ENCODE measurements at places on chromosomes 6 and 20.

- DNase-seq = no peak
Measured at GRCh38 chr6:1703091-1703855, 93.6 kb downstream of the FOXC1 start.

- DNase-seq = peak; percentile 33
Measured at GRCh38 chr6:13445005-13445743, 42.2 kb downstream of the GFOD1 start.

DNA sequence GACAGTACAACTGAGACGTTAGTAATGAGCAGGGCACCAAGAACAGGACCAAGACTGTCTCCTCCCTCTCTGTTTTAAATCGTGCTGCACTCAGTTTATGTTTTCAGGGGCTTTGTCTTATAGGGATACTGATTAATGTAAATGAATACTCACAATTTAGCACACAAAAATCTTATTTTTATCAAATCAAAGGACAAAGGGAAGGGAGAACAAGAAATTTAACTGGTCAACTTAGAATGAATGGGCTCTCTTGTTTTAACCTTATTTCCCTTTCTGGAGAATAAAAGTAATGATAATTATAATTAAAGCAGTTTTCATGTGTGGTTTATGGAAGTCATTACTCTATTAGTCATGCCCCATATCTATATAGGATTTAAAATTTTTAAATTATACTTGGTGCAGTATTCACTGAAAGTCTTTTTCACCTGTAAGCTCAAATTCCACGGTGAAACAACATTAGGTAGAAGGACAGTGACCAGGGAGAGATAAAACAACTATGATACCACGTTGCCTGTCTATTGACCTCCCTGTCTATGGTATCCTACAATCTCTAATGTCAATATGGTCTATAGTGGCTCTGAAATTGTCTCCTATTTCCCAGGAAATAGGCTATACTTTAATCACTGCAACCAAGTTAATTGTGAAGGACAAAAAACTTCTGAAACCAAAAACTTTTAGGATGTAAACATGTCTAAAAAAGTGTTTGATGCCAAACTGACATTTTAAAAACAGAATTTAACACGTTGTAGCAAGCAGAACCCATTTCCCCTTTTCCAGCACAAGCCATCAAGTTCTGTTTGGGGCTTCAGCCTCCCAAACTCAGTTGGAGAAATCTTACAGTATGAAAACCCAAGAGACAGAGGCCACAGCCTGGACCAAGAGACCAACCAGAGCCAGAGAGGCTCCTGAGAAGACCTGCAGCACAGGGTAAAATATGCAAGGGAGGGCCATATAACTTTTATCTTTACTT is 15.0 kb downstream of the ELOVL5 start:
- no peak for DNase-seq

DNA sequence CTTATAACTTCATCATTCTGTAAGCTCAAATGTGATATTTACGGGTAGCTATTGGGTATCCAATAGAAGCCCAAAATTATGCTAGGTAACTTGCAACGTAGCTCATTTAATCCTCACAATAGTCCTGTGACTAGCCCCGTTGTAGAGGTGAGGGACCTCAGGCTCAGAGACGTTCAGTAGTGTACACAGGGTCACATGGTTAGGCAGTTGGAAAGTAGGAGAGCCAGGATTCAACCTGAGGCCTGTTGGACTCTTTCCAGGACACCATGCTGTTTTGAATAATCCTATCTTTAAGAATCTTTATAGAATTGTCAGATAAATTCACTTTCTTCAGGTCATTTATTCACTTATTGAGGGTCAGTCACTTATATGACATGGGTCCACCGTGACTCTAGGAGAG is 9.2 kb upstream of the ELOVL2 start:
- no peak for DNase-seq

- no peak for DNase-seq
Measured at GRCh38 chr20:35648836-35649235, 15.9 kb downstream of the CPNE1 start.

DNA sequence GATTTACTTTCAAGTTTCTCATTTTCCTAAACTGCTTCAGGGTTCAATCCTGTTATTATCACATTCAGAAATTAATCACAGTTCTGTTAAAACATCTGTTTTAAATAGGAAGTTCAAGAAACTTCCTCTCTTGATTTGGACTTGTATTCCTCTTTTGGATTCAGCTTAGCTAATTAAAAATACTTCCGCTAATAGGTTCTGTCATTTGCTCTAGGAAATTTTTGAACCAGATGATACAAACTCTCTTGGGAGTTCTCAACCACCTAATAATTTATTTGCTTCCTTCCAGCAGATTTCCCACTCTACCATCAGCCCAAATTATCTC is 15.9 kb upstream of the TMEM30A start:
- no peak for DNase-seq

- DNase-seq = no peak
Measured at GRCh38 chr20:36179170-36179945, 24.8 kb downstream of the EPB41L1 start.
